ENCODE measurements at places on chromosomes 12 and 14.
A peak's percentile ranks its signal among the peaks of the same experiment; 100 is the strongest.

- no peak for DNase-seq
These were observed 55.7 kb downstream of the TMX1 start for GRCh38 chr14:51295646-51296263.

- peak; percentile 24 for DNase-seq
These were observed 29.3 kb upstream of the EAPP start for GRCh38 chr14:34568803-34569202.

DNA sequence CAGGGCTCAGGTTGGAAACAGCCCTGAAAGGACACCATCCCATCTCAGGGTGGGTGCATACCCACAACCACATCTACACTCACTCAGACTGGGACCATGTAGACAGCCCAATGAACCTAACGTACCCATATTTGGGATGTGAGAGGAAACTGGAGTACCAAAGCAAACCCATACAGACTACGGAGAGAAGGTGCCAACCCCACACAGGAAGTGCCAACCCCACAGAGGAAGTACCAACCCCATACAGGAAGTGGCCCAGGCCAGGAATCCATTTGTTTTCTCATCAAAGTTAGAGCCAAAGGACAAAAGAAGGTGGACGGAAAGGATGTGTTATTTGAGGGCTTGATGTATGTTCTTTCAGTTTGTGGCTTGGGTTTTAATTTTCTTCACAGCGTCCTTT is 19.5 kb upstream of the SPIC start:
- DNase-seq: no peak

GRCh38 chr12:761256-761655 is 8.9 kb downstream of the WNK1 start:
- no peak for DNase-seq

DNA sequence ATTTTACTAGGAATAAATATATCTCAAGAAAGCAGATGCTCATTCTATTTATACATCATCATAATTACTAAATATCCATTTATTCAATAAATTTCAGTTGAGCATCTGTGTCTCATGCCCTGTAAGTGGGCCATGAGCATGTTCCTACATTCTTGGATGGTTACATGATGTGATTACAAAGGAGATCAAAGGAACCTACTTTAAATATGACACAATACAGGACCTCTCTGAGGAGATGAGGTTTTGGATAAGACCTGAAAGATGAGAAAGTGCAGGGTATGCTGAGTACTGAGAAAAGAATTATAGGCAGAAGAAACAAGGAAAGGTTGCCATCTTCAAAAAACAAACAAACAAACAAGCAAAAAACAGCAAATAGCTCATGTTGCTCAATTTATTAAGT is 105.4 kb upstream of the CNTN1 start:
- no peak for DNase-seq

DNA sequence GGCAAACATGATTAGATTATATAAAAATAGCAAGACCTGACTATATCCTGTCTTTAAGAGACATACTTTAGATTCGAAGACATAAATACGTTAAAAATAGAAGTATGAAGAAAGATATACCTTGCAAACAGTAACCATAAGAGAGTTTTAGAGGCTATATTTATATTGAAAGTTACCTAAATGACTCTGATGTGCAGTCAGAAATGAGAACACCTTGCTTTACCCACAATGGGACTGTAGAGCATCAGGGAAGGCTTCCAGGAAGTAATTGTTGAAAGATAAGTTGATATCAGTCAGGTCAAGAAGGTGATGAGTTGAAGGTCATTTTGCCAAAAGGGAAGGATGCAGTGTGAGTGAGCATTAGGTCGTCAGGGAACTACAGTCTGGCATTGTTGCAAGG is 110.2 kb downstream of the NEDD1 start:
- no peak for DNase-seq

DNA sequence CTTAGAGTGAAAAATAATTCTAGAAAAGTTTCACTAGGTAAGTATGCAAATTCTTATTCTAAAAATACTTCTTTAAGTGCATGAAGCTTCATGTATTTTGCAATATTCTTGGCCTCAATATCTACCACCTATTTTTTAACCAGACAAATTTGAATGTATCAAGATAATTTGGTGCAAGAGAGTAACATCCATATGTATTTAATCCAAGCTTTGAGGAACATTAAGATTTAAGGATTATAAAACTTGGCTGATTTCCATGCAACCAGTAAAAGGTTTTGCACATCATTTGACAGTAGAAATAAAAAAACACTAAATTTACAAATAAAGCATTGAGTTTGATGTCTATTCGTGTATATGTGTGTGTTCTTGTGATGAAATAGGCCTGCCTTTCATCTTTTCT is 7.7 kb downstream of the LUM start:
- no peak for DNase-seq

DNA sequence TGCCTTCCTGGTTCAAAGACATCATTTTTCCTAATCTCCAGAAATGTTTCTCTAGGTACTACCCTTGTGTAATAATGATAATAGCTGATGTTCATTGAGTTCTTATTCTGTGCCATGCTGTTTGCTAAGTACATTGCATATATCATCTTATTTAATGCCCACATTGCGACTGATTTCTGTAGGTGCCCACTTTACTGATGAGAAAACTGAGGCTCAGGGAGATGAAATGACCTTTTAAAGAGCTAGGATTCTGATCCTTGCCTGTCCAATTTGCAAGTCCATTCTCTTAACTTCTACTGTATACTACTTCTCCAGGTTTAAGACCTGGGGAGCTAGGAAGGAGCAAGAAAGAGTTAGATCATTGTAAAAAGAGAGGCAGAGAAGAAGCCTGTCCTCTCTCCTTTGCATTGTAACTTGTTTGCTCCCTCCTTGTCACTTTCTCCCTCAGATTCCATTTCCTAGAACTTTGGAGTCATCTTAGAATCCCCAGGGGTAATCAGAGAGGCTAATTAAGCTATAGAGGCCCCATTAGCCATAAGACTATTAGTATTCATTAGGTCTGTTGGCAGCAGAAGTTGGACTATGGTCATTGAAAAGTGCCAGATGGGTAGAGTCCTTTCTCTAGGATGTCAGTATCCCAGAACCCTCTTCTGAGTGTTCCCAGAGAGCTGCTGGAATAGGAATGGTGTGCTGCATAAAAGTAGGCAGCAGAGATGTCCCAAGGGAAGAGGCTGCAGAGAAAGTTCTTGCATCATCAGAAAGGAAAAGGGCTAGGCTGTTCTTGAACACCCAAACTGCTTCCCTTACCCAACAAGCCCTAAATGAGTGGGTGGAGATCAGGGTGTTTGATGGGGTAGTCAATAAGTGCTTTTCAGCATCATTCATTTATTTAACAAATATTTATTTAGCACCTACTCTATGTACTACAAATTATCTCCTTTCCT is 3.1 kb downstream of the DGKA start:
- no peak for DNase-seq

DNA sequence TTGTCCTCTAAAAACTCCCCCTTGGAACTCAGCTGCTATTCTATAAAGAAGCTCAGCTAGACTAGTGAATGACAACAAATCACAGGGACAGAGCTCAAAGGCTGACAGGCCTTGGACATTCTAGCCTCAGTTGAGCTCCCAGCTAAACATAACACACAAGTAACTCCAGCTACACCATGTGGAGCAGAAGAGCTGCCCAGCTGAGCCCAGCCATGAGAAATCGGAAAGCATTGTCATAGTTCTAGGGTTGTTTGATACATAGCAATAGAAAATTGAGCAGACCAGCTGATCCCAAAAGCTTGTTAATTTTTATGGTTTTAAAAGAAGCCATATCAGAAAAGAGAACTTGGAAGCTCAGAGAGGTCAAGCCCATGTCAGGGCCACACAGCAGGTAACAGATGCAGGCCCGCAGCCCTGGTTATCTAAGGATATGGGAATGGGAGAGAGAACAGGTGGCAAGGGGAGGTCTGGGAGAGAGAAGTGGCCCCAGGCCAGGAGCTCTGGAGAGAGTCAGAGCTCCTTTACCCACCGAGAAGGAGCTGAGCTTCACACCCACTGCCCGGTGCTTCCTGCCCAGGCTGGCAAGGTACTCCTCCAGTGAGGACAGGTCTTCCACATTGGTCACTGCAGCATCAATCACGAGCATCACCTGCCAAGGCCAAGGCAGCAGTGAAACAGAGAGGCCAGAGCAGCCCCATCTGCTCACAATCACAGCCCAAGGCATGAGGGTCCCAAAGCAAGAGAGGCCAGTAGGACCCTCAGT is 2.9 kb downstream of the NGB start:
- DNase-seq: no peak

DNA sequence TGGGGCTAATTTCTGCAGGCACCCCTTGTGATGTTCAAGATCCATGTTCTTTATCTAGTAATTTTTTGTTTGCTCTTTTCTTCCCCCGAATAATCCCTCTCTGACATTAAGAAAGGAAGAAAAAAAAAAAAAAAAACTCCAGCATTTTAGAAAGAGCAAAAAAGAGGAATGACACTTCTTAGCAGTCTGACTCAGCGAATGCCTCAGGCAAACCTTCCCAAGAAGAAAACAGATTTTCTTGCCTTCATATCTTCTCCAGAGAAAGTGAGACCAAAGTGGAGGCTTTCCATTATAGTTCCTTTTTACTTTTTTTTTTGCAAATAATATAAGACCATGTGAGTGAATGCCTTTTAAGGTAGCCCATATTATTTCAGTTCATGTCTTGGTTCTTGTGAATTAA is 479.0 kb upstream of the SYT1 start:
- DNase-seq: no peak

- DNase-seq: no peak
These were observed at the start of gene DCN for GRCh38 chr12:91182636-91183455. Gene DCN, minus strand, starts transcription at chr12:91182817. Its CDS starts 4,265 bp downstream, at chr12:91178552.

DNA sequence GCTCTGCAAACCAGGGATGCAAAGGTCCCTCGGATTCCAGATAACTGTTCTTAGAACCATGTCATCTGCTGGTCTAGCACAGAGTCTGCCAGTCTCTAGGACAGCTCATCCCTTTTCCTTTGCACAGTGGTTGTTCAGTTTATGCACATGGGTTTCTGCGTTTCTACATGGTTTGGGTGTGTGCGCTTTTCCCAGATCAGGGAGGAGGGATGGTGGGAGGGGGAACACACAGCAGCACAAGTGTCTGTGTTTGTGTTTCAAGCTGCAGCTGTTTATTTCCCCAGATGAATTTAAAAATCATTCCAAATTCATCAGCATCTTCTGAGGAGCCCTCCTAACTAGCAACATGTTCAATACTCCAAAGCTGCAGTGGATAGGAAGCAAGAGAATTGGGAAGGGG is 45.4 kb downstream of the ANO2 start:
- DNase-seq: no peak

DNA sequence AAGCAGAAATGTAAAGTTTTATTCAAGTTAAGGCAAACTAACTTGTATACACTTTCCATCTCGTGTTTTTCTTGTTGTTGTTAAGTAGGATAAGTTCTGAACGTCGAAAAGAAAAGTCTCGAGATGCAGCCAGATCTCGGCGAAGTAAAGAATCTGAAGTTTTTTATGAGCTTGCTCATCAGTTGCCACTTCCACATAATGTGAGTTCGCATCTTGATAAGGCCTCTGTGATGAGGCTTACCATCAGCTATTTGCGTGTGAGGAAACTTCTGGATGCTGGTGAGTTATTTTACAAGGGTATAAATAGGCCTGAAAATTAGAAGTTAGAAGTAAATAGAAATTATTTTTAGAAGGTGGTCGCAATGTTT is 25.0 kb downstream of the HIF1A start:
- DNase-seq: no peak

DNA sequence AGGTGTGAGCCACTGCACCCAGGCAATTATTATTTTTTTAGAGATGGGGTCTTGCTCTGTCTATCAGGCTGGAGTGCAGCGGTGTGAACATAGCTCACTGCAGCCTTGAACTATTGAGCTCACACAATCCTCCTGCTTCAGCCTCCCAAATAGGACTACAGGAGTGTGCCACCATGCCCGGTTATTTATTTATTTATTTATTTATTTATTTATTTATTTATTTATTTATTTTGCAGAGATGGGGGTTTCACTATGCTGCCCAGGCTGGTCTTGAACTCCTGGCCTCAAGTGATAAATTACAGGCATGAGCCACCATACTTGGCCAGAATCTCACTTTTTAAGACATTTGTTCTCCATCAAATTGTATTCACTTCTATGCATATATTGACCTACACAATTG is 51.8 kb downstream of the SAV1 start:
- DNase-seq: no peak

DNA sequence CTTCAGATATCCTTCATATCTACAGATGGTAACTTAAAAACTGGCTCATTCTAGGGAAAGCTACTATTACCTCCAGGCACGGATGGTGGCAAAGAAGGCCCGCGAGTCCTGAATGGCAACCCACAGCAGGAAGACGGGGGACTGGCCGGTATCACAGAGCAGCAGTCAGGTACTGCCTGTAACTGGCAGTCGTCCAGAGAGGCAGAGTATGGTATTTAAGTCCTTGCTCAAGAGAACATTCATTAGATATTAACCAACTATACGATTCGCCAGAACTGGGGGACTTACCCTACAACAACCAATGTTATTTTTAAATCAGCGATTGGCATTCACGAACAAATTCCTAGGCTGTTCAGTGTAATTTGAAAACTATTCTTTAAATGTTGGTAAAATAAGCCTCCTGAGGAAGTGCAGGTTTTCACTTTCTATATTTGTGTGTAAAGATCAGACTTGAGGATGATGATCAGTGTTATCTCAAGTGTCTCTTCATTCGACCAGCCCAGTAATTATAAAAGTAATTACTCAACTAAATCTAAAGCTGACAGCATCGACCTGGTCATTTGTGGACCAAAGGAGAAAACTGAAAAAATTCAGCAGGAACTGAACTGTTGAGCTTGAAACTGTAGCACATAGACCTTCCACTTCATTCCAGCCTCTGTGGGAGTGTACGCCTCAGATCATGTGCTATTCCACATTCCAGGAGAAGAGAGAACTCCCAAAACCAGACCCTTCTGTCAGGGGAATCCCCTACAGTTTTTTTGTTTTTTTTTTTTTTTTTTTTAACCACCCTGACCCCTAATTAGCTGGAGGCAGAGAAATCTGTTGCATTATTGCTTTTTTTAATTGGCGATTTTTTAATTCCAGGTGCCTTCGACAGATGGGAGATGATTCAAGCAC is 75.6 kb downstream of the ESR2 start:
- no peak for DNase-seq

DNA sequence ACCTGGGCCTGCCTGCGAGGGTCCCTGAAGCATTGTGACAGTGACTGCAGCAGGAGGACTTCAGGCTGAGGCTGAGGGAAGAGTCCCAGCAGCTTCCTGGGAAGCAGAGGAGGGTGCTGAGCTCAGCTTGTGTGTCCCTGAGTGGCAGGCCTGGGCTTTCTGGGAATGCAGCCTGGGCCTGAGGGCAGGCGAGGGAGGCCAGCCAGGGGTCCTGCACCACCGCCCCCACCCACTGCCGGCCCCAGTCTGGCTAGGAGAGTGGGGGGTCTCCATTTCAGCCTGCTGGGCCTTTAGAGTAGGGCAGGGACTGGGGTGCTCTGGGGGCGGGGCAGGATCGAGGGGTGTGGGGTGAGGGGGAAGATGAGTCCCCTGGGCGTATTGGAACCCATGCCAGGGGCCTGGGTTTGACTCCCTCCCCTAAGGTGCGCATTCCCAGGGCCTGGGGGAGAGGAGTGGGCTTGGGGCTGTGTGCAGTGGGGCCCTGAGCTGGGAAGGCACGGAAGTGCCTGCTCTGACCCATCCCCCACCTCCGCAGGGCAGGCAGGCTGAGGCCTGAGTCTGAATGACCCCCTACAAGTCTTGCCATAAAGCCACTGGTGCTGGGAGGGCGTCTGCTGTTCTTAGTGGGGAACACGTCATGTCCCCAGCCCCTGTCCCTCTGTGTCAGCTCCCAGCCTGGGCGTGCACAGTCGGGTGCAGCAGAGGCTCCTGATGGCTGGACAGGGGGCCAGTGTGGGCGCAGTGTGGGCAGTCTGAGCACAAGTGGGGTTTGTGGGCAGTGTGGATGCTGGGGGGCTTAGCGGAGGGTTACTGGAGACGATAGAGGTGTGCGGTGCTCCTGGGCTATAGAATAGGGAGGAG is 46.4 kb downstream of the KRT80 start:
- DNase-seq: no peak
